Heart left ventricle (tissue), 16 donors: ENCODE measurements at places on chromosomes 16 and 17. TPM values are rescaled to one million over a fixed set of nuclear protein-coding genes. Genes with fewer than 3 reads are reported as not detected.

Gene CCL1
- total RNA-seq, result not detected

Gene MRPS7
- 117 TPM for total RNA-seq

Gene BIRC5
- total RNA-seq, result not detected

Gene KRTAP3-2
- total RNA-seq, result not detected

Gene CX3CL1
- 11.1 TPM for total RNA-seq

Gene LITAFD
- total RNA-seq, result not detected

Gene GPR142
- total RNA-seq, result not detected

Gene ACSM2B
- not detected for total RNA-seq

Gene CDH8
- total RNA-seq, result not detected

Gene OSGIN1
- total RNA-seq, result 4.3 TPM

Gene ZG16
- total RNA-seq, result not detected

Gene CCL14
- total RNA-seq, result 1.4 TPM
